Common myeloid progenitor, CD34-positive (primary cell): ENCODE measurements at places on chromosomes 3 and 15.

- peak; percentile 52 for DNase-seq
Observed at GRCh38 chr3:78917536-78917935, 850.3 kb downstream of the ROBO1 start.

GRCh38 chr3:37319784-37320183, 145.4 kb upstream of the LRRFIP2 start:
- DNase-seq = no peak

- DNase-seq = no peak
Observed at GRCh38 chr3:10743366-10744097, 72.5 kb upstream of the SLC6A11 start.

DNA sequence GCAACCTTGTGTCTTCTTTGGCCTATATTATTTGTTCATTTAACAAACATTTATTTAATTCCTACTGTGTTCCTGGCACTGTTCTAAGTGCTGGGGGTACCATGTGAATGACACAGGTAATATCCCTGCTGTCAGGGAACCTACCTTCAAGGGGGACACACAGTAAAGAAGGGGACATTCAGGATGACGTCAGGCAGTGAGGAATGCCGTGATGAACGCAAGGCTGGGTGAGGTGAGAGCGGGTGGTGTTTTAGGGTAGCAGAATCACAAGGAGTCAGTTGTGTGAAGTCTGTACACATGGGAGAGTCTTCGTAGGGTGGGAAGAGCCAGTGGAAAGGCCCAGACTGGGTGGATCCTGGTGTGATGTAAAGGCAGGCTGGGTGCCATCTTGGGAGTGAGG, 1.7 kb upstream of the FAM107A start:
- no peak for DNase-seq

- DNase-seq = no peak
Observed at GRCh38 chr3:14093831-14094230, 30.8 kb downstream of the CHCHD4 start.

- DNase-seq = no peak
Observed at GRCh38 chr3:77052733-77053670, 13.1 kb downstream of the ROBO2 start.

- DNase-seq = no peak
Observed at GRCh38 chr3:172254542-172254941, 193.7 kb downstream of the GHSR start.

GRCh38 chr15:59532770-59533379, 78.7 kb upstream of the GCNT3 start:
- DNase-seq = peak; percentile 66
